Lower lobe of right lung (tissue), 2 donors: ENCODE measurements at places on chromosomes 3 and 15.

DNA sequence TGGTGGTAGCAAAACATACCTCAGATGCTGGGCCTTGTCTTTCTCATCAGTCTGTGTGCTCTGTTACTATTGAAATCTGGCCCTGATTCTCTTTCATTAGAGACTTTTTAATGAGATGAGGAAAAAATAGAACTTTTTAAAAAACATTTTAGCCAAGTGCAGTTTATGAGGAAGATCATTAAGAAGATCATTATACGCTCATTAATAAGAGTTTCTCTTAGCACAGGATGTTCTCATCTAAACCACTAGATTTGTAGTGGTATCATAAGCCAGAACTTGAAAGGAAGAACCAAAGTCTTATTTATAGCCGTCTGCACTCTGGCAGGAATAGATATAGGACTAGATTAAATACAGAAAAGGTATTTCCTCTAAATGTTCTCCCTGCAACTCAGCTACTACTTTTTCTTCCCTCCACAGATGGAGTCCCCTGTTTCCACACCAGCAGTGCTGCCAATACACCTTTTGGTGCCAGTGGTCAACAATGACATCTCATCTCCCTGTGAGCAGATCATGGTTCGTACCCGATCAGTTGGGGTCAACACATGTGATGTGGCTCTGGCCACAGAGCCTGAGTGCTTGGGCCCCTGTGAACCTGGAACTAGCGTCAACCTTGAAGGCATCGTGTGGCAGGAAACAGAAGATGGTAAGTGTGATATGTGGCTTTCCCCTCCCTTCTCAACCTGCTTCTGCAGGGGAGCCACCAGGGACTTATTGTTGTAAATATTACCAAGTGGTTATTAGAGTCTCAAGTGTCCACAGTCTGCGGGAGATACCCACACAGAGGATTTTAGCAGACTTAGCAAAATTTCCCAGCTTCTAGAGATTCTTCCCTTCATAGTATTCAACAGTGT is 152.8 kb downstream of the RBPMS2 start:
- no peak for DNase-seq

DNA sequence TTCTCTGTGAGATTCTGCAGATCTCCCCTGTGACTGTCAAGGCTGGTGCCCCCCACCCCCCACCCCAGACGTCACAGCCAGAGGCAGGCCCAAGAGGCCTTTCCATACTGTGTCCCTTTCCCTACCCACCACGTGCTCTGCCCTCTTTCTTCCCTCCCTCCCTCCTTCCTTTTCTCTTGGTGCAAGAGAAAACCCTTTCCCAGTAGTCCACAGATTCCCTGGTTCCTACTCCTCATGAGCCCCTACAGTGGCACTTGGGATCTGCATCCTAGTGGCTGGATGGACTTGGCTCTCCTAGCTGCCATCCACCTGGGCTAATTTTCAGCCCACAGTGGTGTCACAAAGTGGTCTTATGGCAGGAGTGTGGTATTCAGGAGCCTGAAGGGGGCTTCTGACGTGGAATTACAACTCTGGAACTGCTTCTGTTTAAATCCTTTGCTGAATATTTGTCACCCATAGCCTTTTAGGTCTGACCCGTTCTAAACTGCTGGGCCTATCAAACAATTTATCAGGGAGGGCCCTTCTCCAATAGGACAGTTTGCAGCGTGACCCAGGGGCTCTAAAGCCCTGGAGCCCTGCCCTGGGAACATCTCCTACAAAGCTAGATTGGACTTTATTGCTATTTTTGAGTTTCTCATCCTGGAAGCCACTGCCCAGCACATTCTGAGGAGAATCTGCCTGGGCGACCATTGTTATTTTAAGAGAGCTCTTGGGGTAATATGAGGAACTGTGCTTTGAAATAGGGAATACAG is 35.3 kb downstream of the KLF13 start:
- no peak for DNase-seq

GRCh38 chr3:32371461-32372212 is 20.0 kb upstream of the CMTM7 start:
- DNase-seq, result no peak

DNA sequence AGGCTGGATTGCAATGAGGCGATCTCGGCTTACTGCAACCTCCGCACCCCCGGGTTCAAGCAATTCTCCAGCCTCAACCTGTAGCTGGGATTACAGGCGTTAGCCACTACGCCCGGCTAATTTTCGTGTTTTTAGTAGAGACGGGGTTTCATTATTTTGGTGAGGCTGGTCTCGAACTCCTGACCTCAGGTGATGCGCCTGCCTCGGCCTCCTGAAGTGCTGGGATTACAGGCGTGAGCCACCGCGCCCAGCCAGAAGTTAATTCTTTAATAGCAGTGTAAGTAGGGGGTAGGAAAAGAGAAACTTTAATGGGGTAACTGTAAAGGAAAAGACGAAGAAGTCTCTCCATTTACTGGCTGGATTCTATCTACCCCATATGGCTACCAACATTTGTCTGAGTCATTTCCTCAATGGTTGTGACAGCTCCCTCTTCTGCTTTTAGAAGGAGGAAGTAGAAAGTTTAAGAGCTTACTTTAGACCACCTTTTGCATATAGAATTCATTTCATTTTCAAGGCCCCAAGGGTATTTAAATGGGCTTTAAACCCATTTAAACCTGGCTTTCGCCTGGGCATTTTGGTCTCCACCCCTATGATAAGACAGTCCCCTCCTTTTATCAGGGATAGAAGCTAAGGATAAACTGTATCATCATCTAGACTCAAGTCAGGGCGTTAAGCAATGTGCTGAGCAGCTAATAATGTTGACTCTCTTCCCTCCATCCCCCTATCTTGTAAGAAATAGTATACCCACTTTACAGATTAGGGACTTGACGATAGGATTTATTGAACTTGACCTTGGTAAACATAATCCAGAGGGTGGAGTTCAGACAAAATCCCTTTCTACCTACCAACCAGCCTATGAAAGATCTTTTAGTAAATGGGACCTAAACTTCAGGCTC is 1.1 kb upstream of the CDV3 start:
- DNase-seq, result no peak

- DNase-seq, result no peak
Observed at GRCh38 chr3:19749448-19750017, 184.5 kb downstream of the EFHB start.

DNA sequence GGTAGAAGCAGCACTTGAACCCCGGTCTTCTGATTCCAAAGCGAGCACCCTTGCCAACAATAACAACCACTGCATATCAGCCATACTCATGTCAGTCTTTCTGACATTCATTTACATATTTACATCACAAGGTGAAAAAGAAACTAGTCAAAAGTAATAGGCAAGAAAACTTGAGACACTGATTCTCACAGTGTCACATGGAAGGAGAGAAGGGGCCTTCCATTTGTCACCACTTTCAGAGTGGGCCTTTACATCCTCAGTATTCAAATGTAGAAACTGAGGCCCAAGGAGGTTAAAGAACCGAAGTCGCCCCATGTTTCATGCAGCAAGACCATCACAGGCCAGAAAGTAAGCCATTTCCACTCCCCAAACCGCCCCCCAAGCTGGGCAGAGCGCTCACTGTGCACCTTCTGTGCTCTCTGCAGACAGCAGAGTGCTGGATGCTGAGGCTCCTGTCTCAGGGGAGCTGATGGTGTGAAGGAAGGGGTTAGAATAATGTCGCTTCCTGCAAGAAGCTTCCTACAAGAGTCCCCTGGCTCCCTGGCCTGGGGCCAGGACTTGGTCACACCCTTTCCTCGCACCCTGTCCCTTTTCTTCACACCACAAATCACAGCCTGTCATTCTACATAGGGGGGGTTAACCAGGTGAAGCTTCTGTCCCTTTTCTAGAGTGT is 260.1 kb downstream of the UACA start:
- DNase-seq, result no peak

- DNase-seq, result no peak
Observed at GRCh38 chr3:122085673-122086072, 30.5 kb downstream of the CD86 start.

DNA sequence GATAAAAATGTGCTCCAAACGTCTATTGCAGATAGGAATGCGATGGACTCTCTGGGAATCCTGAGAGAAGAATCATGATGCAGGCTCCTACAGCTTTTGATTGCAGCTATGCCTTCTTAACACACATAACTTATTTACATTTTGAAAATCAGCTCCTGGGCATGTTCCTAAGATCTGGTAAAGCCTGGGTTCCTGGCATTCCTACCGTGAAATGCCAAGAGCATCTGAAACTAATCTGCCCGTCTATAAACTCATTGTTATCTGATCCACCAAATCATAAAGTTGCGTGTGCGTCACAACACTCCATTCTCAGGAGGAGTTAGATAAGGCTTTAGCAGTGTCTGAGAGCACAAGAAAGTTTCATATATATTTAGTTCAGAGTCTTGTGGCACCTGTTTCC is 79.0 kb upstream of the VGLL3 start:
- DNase-seq, result no peak

DNA sequence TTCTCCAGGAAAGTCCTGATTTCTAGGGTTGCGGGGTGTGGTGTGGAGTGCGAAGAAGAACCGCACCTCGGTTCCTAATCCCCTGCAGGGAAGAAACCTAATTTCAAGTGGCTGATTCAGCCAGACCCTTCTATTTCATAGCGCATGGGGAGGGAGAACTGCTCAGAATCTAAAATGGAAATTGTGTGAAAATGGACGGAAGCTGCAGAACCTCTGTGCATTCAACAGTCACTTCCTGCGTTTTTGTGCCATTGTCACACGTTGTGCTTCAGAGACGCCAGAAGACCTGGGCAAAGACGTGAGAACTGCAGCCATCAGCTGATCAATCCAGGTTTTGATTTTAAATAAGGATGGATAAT is 1.2 kb downstream of the SIDT1 start:
- DNase-seq, result no peak

GRCh38 chr3:61608711-61609110 is 47.3 kb downstream of the PTPRG start:
- no peak for DNase-seq

- no peak for DNase-seq
Observed at GRCh38 chr3:167839460-167840134, 104.1 kb downstream of the SERPINI1 start.

DNA sequence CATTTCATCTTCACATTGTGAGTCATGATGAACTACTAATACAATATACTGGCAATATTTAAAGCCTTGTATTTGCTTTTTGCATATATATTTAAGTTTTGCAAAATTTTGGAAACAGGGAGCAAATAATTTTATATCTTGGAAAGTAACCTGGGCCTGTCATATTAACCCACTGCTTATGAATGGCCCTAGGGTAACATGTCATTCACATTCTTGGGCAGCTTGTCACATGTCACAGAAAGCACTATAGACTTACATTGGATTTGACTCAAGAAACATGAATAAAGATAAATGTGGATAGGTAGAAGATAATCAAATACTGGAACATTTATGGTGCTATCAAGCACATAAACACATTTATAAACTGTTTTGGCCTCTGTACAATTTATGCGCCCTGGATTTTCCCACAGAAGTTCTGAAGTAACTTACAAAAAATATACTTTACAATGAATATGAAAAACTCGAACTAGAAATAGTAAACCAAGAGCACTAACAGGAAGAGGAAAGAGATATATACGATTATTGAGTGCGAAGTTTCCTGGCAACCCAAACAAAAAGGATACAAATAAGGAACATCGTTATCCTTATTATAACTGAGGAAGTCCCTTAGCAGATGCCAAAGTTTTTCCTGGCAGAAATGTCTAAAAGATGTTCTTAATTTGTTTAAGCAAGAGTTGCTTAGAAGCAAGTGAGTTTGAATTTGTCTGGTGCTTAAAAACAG is 257.2 kb downstream of the RBMS3 start:
- DNase-seq, result no peak

DNA sequence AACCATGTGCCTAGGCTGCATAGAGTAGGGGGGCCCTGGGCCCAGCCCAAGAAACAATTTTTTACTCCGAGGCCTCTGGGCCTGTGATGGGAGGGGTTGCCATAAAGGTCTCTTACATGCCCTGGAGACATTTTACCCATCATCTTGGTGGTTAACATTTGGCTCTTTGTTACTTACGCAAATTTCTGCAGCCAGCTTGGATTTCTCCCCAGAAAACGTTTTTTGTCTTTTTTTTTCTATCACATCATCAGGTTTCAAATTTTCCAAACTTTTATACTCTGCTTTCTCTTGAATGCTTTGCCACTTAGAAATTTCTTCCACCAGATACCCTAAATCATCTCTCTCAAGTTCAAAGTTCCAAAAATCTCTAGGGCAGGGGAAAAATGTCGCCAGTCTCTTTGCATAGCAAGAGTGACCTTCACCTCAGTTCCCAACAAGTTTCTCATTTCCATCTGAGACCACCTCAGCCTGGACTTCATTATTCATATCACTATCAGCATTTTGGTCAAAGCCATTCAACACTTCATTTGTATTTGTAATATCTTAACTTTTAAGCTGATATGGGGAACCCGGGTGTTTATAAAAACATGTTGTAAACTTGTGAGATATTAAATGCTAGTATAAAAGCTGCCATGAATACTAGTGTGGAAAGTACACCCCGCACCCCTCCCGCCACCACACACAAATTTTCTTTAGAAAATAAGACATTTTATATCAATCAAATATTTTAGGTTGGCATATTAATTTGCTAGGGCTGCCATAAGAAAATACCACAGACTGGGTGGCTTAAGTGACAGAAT is 56.0 kb upstream of the PLSCR4 start:
- no peak for DNase-seq

DNA sequence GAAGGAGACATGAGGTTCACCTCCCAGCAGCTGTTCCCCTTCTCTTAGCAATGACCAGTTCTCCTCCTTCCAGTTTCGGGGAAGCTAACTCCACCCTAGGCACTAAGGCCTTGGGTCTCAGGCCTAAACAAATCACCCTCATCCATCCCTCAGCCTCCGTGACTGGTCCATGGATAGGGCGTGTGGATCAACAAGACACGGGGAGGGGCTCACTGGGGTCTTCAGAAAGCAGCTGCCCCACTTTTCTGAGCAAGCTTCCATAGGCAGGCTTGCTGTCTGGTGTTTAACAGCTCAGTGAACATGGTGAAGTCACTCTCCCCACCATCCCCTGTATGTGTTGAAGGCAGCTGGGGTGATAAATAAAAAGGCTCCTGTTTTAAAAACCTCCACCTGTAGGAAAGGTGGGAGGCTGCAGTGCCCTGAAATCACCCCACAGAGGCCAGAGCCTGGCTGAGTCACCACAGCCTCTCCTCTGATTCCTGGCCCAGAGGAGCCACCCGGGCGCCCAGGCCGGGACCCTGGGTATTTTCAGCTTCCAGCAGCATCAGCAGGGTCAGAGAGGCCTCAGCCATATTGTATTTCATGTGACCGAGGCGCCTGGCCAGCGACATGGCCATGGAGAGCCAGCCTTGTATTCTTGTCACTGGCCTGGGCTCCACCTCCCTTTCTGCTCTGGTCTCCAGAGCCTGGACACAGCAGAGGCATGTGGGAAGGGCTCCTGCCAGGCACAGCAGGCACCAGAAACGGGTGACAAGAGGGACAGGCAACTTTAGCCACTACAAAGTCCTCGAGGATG is 60.3 kb upstream of the HERC1 start:
- peak; percentile 24 for DNase-seq

- DNase-seq, result no peak
Observed at GRCh38 chr15:85582131-85583079, 202.0 kb downstream of the AKAP13 start.
